Activated naive CD4-positive, alpha-beta T cell treated with anti-CD3 and anti-CD28 coated beads, Interleukin-2, amount 10 ng/mL, durations not matched to agents 5 hours and 36 hours (primary cell): ENCODE measurements at places on chromosomes 3 and 15. TPM values are rescaled to one million over a fixed set of nuclear protein-coding genes. Genes with fewer than 3 reads are reported as not detected.

The CD276 gene
- 0.14 TPM for total RNA-seq

The XIRP1 gene
- total RNA-seq: not detected

The PFN2 gene
- 1.9 TPM for total RNA-seq

The MED12L gene
- 0.18 TPM for total RNA-seq

The SLC12A8 gene
- 0.68 TPM for total RNA-seq

The NR1I2 gene
- 0.17 TPM for total RNA-seq

The MAGEL2 gene
- not detected for total RNA-seq

The GOLGA8N gene
- total RNA-seq: 5.4 TPM

The SNX4 gene
- 29.5 TPM for total RNA-seq

The AGTR1 gene
- not detected for total RNA-seq
